ENCODE measurements at places on chromosomes 16 and 17.

- DNase-seq, result peak; percentile 63
Measured at GRCh38 chr17:27494192-27495091, 38.2 kb downstream of the KSR1 start.

DNA sequence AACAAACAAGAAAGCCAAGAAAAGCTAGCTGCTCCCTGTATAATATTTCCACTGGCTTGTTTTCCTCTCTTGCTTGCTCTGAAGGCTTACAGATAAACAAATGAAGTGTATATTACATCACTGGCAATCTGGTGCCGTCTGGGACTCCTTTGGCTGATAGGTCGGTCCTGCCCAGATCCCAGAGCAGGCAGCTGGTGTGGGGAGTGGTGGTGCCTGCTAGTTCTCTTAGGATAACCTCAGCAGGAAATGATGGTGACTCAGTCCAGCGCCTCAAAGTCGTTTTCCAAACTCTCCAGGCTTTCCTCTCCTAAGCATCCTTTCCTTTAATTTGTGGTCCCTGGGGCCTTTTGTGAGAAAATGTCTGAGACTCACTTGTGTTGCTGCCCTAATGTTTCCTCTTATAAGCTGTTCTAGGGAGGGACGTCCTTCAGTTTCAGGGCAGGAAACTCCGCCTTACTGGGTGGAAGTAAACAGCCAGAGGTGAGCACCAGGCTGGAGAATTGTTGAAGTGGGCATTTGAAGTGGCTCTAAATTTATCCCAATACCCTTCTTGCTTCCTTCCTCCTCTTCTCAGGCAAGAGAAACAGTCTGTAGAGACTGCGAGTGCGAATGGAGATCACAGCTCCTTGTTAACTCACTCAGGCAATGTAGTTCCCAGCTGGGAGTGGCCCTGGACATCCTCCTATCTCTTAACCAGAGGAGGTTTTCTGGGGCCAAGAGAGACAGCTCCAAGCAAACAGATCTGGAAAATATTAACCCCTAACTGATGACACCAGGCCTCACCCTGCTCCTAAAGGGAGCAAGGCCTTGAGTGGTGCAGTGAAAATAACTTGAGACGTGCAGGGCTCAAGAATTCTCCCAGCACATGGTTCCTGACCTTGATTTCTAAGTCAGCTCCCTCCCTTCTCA lies 34.9 kb downstream of the CD300LF start:
- peak; percentile 88 for DNase-seq

GRCh38 chr17:50356892-50357510 lies 11.1 kb downstream of the XYLT2 start:
- no peak for DNase-seq

DNA sequence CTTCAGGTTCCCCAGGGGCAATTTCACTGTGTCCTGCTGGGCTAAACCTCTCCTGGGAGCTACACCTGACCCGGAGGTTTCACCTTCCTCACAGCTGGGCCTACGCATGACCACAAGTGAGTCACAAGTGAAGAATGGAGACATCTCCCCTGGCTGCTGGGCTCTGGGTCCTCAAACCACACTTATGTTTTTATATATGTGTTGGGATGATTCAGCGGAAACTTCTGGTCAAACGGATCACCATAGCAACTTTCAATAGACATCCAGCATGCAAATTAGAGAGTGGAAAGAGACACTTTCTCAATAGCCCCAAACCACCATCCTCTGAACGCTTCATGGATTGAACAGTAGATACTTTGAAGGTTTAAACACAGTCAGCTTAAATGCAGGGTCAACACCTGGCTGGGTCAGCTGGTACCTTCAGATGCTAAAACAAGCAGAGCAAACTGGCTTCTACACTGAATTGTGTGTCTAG lies 28.0 kb upstream of the MAF start:
- DNase-seq, result no peak

- peak; percentile 64 for DNase-seq
Measured at GRCh38 chr16:87926246-87927194, 9.8 kb downstream of the CA5A start.

DNA sequence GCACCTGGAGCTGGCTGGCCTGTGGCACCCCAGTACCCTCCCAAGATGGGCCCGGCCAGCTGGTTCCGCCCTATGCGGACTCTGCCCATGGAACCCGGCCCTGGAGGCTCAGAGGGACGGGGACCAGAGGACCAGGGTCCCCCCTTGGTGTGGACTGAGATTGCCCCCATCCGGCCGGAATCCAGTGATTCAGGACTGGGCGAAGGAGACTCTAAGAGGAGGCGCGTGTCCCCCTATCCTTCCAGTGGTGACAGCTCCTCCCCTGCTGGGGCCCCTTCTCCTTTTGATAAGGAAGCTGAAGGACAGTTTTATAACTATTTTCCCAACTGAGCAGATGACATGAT lies 12.0 kb downstream of the TBX21 start:
- no peak for DNase-seq

DNA sequence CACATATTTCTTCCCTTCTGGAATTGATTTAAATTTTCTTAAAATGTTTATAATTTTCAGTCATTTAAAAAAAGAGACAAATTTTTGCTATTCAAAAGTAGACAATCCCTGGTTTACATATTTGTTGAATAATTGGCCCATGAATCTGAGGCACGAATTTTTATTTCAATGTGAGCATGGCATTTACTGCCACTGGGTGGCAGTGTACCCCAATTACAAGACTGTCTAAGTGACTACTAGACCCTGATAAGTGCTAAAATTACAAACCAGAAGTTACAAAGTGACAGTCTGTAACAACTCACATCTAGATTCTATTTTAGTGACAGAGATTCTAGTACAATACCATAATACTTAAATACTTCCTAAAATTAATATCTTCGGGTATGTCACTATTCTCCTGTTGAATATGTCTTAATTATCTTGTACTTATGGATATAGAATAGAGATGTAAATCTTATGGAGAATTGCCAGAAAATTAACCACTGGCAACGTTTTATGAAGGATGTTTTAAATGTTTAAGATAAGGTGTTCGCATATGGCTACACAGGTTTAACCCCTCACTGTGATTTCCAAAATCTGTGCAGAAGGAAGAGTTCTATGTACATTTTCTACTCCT lies 235.8 kb downstream of the MAP2K4 start:
- DNase-seq, result peak; percentile 20

DNA sequence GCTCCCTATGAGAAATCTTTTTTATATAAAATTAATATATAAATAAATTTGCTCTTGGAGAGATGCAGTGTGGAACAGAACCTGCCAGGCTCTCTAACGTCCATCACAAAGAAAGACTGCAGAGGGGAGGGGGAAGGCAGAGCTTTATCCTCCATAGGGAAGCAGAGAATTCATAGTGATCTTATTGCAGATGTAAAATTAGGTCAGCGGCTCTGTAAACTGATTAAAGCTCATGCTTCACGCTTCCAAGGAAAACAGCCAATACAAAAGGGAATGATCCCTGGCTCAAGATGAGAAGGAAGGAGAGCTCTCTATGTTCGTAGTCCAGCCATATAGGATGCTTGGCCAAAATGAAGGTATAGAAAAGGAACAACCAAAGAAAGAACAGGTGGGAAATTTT lies 532.3 kb upstream of the PSMD7 start:
- DNase-seq, result no peak

DNA sequence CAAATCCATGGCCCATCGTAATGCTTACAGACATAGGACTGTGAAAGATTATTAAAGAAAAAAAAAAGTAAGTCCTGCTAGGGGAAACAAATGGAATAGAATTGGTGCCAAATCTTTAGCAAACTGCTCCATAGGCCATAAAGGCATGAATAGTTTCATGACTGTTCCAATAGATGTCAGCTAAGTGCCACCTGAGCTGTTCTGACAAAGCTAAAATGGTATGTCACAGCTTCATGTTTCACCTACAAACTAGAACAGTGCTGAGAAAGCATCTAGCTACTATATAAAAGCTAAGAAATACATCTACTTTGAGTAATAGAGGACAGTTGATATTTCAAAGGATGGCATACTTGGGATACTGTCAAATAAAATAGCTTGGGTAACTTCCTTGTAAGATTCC lies 771.6 kb upstream of the CA10 start:
- DNase-seq, result no peak

- DNase-seq, result no peak
Measured at GRCh38 chr17:5874486-5874885, 195.7 kb upstream of the WSCD1 start.

DNA sequence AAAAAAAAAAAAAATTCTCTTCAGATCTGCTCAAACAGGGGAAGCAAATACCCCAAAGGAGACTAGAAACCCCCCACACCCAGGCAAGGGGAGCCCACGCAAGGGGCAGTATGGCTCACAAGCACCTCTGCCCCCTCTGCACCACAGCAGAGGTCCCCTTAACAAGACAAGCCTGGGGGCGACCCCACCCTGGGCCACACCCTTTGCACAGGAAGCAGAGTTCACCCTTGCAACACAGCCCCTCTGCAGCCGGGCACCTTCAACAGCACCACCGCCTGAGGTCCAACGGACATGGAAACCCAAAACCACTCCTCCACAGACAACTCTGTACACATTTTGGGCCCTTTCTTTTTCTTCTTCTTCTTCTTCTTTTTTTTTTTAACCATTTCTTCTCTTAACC lies 12.8 kb downstream of the AXIN1 start:
- no peak for DNase-seq

GRCh38 chr17:4881761-4882555 lies 17.4 kb upstream of the C17orf107 start:
- DNase-seq, result peak; percentile 88

DNA sequence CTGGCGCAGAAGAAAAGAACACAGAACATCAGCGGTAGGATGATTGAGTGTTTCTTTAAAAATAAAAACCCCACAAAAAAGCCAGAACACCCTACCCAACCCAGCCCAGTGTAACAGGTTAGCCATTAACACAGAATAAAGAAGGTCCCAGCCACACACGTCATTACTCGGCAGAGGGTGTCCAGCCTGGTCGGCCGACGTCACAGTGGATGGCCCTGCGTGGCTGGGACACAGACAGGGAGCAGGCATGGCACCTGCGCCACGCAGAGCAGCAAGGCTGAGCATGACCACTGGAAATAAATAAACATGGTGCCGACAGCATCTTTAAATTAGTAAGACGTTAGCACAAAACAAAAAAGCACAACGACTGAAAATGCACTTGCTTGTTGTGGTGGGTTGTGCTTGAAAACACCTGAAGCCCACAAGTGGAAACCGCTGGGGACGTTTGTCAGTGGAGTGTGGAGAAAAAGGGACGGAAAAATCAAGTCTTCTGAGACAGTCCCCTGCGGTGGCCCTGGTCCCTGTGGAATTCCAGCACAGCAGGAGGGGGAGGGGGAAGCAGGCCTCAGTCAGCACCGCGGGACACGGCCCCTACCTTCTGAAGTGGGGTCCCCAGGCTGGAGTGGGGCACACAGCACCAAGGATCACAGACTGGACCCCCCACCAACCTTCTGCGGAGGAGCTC lies 39.2 kb downstream of the SLC7A5 start:
- no peak for DNase-seq

- DNase-seq, result no peak
Measured at GRCh38 chr17:41539979-41540701, 12.0 kb upstream of the KRT19 start.

GRCh38 chr16:82639666-82640336 lies 13.0 kb downstream of the CDH13 start:
- DNase-seq, result peak; percentile 76

- DNase-seq, result no peak
Measured at GRCh38 chr16:17423221-17423620, 47.5 kb downstream of the XYLT1 start.

GRCh38 chr17:82302991-82303943 lies 14.1 kb downstream of the CD7 start:
- no peak for DNase-seq

GRCh38 chr17:79808763-79809529 lies 12.1 kb upstream of the CBX8 start:
- DNase-seq, result peak; percentile 78

DNA sequence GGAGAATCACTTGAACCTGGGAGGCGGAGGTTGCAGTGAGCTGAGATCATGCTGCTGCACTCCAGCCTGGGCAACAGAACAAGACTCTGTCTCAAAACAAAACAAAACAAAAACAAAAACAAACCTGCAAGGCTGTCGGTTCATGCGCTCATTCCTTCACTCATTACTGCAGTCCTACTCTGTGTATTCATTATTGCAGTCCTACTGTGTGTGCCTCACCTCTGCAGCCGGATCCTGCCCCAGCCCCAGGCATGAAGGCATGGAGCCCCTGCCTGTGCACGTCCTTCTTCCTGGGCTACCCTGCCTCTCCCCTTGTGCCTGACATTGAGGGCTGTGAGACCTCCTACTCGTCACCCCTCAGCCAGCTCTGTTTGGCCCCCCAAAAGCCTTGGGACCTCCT lies 57.6 kb downstream of the TMEM235 start:
- DNase-seq, result no peak

DNA sequence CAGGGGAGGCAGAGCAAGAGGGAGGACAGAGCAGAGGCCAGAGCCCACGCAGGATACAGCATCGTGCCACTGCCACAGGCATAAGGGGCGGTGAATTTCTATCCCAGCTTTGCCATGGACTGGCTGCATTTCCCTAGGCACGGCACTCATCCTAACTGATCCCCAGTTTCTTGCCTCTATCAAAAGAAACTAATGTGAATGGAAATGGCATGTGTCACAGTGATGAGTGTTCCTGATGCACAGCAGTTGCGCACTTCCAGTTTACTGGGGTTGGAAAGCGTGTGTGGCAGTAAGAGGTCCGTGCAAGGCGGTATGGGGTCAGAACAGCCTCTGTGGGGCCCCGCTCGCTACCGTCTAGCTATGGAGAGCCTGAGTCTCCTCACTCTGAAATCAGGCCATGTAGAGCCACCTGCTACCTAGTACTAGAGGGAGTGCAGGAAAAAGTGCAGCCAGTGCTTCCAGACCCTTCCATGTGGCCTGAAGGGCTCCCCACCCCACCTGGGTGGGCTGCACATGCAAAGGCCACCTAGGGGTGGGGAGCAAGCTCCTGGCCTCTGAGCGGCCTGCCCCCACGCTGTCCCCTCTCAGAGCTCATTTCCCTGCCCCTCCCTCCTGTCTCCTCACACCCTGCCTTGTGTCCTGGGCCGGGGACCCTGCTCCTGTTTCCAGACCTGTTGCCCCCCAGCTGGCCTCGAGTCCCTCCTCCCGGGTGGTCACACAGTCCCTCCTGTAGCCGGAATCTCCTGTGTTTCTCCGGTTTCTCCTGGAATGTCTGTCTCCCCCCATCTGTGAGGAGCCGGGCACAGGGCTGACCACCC lies 5.0 kb upstream of the KCNJ18 start:
- DNase-seq, result no peak

DNA sequence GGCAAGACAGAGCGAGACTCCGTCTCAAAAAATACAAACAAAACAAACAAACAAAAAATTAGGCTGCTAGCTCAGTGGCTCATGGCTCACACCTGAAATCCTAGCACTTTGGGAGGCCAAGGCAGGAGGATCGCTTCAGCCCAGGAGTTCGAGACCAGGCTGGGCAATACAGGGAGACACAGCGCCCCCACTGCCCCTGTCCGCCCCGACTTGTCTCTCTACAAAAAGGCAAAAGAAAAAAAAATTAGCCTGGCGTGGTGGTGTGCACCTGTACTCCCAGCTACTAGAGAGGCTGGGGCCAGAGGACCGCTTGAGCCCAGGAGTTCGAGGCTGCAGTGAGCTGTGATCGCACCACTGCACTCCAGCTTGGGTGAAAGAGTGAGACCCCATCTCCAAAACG lies 531 bp upstream of the CDH1 start:
- DNase-seq, result no peak

- DNase-seq, result no peak
Measured at GRCh38 chr17:65742403-65743307, 181.2 kb upstream of the AXIN2 start.

GRCh38 chr17:63587770-63588169 lies 12.9 kb upstream of the TACO1 start:
- no peak for DNase-seq

- DNase-seq, result peak; percentile 88
Measured at GRCh38 chr17:74192950-74193781, 10.3 kb upstream of the RPL38 start.

Measured in NCI-H510A treated with DMSO at 0.1 percent for 48 hours (cell line).